Choroid plexus epithelial cell (primary cell): ENCODE measurements at places on chromosomes 13 and 19.
A peak's percentile ranks its signal among the peaks of the same experiment; 100 is the strongest.

DNA sequence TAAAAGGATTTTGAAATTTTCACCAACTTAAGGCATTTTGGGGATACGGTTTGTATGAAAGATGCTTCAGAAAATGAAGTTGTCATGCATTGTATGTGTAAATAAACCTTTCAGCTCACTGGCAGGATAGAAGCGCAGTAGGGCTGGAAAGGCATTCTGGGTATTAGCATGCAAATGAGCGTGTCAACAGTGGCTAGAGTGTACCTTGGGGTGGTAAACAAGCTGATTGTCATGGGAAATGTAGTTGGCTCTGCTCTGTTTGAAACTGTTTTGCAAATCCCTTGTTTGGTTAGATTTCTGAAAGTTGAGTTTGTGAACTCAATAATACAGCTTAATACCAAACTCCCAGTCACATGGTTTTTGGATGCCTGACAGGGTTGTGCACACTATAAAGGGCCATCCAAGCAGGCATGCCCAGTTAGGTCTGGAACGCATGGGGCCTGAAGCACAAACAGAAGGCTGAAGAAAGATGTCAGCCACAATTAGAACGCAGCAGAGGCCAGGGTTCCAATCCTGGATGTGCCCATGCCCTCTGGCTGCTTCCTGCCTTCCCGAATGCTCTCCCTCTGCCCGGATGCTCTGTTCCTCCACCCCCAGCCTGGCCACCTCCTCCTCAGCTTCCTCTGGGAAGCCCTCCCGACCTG, 14.6 kb downstream of the GSX1 start:
- no peak for DNase-seq

DNA sequence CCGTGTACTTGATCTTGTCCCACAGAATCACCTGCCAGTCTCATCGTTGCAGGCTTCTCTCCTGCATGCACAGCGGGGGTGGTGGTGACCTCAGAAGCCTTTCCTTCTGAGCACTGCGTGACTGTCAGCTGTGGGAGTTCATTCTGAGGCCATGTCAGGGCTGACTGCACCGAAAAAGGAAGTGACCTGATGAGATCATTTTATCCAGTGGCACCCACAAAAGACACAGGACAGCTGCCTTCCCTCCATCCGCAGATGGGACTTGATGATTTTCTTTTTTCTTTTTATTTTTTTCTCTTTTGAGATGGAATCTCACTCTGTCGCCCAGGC, 89.7 kb downstream of the RAB20 start:
- DNase-seq, result peak; percentile 87

DNA sequence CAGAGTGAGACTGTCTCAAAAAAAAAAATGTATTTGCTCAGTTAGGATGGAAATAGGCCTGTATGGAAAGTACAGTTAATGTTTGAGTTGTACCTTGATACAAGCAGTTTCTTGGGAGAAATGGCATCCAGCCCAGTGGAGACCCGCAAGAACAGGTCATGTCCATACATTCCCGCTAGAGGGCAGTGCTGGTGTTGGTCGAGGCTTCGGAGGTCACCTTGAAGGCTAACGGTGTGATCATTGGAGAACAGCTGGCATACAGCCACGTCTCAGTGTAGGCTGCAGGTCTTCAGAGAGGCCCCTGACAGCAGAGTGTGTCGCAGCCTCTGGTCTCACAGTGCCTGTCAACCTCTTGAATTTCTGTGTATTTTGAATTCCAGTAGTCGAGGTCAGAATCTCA, 7.5 kb downstream of the ZNF610 start:
- peak; percentile 57 for DNase-seq

GRCh38 chr19:50158577-50158976, 4.5 kb downstream of the IZUMO2 start:
- DNase-seq, result no peak

DNA sequence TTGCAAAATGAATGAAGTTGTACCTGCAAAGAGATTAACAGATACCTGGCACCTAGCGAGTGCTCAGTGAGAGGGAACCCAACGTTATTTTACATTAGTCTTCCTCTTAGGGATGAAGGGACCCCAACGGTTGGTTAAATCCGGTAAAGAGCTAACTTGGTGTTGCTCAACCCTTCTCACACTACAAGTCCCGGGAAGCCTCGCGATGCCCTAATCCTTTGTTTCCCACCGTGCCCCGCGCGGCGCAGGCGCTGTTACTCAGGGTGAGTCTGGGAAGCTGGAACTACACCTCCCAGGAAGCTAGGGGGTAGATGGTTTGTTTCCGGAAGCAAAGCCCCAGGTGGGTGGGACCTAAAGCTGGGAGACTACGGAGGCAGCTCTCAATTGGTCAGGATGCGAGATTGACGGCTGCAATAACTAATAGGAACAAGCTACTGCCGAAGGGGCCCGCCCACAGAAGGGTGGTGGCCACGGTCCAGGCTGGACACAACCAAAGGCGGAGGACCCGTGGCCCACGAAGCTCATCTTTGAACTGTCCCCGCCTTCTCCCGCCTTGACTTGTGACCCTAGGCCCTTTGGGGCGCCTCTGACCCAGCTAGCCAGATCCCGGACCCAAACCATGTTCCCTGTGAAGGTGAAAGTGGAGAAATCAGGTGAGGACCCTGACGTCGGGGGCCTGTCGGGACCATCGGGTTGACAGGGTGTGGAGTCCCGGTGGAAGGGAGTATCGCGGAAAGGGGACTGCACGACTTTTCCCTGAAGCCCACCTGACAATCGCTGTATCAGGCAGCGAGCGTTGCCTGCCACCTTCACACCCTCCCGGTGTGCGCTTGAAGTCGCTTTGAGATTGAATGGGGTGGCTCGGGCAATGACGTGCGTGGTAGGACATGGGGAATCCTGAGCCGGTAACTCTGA, at the start of gene LIN37:
LIN37 (plus strand) TSS at position 471 of the 915 bp plus-strand sequence; CDS start at position 620, 149 bp downstream.
- DNase-seq, result peak; percentile 100

- no peak for DNase-seq
These were observed 60.8 kb upstream of the KLF5 start for GRCh38 chr13:72998012-72998411.

DNA sequence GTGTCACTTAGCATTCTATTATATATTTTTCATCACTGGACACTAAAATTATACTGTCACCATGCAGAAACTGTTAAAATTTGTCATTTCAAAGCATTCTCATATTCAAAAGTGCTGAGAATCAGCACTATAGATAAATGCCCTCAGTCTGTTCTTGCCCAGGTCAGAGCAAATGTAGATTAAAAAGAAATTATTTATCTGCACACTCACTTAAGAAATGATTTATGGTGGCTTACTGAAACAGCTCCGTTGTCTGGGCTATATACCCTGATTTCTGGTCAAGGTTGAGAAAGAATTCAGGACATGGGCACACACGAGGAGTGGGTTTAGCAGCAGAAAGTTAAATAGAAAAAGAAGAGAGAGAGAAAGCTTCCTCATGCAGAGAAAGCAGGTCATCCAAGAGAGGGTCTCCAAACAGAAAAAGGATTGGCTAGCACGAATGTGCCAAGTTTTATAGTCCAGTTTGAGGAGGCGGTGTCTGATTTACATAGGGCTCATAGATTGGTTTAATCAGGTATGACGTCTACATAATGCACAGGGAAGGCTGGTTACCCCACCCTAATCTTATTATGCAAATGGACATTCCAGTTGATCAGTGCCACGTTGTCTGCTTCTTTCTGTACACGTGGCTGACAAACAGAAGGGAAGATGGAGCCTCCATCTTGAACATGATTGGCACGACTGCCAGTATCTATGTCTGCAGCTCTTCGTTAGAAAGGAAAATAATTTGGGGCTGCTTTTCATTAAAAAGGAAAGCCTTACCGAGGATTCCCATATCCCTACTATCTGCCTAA, 47.3 kb upstream of the N4BP2L1 start:
- DNase-seq, result no peak

DNA sequence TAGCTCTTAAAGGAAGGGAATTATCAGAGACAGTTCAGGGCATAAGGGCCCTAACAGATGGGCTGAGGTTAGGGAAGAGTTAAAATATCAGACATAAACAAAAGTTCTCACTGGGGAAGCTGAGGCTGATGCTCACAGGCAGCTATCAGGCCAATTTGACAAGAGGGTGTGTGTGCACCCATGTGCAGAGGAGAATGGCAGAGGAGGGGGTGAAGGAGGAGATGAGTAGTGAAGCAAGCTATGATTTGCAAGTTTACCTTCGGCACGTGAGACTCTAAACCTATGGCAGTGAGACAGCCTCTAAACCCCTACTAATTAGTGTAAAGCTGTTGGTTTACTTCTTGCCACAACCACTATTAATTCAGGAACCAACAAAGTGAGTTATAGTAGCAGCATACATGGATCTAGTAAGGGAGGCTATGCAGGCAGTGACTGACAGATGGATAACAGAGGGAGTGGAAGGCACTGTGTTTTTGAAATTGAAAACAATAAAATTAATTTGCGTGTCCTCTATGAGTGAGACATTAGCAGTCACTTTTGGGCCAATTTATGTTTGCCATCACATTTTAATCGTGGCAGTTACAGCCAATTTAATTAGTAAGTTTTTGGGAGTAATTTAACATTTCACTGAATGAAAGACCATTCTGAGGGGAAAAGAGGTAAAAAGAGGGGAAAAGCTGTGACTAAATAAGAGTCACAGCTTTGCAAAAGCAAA, 99.6 kb upstream of the HTR2A start:
- no peak for DNase-seq

- DNase-seq, result no peak
These were observed 35.1 kb downstream of the ATP4B start for GRCh38 chr13:113622791-113623490.

DNA sequence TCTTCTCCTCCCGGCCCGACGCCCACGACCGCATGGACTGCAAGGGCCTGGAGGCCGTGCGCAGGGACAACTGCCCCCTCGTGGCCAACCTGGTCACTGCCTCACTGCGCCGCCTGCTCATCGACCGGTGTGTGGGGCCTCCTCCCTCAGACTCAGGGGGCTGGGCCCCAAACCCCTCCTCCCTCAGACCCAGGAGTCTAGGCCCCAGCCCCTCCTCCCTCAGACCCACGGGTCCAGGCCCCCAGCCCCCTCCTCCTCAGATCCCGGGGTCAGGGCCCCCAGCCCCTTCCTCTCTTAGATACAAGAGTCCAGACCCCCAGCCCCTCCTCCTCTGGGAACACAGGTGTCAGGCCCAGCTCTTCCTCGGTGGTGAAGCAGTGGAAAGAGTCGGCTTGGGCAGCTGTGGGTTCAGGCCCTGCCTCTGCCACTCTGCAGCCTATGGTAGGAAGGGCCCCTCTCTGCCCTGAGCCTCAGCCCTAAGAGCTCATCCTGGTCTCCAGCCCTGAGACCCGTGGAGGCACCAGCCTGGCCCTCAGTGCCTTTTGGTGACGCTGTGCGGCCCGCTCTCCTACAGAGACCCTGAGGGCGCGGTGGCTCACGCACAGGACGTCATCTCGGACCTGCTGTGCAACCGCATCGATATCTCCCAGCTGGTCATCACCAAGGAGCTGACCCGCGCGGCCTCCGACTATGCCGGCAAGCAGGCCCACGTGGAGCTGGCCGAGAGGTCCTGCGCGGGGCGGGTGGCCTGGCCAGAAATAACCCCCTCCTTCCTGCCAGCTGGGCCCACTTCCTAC, 3.7 kb upstream of the SPIB start:
- DNase-seq, result peak; percentile 74

DNA sequence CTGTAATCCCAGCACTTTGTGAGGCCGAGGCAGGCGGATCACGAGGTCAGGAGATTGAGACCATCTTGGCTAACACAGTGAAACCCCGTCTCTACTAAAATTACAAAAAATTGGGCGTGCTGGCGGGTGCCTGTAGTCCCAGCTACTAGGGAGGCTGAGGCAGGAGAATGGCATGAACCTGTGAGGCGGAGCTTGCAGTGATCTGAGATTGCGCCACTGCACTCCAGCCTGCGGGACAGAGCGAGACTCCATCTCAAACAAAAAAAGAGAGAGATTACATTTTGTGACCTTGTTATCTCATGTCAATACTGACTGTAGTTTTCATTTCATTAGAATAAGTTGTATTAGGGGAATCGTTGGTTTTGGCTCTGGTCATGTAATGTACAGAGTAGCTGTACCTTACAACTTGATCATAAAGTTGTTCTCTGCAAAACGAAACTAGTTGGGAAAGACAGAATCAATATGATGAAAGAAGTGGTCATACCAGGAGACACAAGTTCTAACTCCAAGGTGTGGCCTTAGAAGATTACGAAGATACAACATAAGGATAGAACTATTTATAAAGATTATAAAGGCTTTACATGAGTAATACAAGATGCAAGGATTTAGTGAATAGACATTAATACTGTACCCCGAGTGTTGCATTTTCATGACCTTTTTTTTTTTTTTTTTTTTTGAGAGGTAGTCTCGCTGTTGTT, 15.3 kb downstream of the TMEM38A start:
- DNase-seq, result no peak

- no peak for DNase-seq
These were observed 95.0 kb downstream of the LIG4 start for GRCh38 chr13:108120302-108120701.

GRCh38 chr13:44876782-44877324, 112.4 kb downstream of the NUFIP1 start:
- no peak for DNase-seq

GRCh38 chr19:5542665-5543064, 25.1 kb downstream of the TINCR start:
- peak; percentile 10 for DNase-seq

DNA sequence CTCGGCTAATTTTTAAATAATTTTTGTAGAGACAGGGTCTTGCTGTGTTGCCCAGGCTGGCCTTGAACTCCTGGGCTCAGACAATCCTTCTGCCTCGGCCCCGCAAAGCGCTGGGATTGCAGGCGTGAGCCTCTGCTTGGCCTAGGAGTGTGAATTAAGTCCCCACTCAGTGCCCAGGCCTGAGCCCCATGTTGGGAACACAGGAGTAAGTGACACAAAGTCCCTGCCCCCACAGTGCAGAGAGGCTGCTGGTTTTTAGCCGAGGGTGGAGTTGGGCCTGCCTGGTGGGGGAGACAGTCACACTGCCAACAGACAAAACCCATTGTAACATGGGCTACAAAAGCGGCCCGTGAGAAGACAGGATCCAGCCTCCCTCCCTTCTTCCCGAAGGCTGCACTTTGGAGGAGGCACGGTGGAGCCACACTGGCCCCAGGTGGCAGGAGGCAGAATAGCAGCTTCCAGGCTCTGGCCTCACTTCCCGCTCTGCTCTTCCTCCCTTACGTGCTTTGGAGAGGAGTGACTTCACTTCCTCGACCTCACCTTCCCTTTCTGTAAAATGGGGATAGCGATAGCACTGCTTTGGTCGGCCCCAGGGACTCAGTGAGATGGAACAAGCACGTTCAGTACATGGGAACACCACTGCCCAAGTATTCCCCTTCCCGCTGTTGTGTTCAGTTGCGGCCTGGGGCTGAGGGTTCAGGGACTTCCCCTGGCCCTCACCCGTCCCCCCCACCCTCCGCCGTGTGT, 15.2 kb upstream of the EHD2 start:
- peak; percentile 90 for DNase-seq

- DNase-seq, result peak; percentile 28
These were observed 14.0 kb upstream of the TOMM40 start for GRCh38 chr19:44876930-44877535.

- peak; percentile 76 for DNase-seq
These were observed 725.2 kb upstream of the SLITRK1 start for GRCh38 chr13:84607261-84608013.

GRCh38 chr19:5837761-5838352, 1.6 kb downstream of the FUT6 start:
- no peak for DNase-seq
